ENCODE measurements at places on chromosomes 7 and 10.

- DNase-seq, result no peak
Observed at GRCh38 chr7:4787541-4787940, 12.1 kb downstream of the AP5Z1 start.

- no peak for DNase-seq
Observed at GRCh38 chr10:12351447-12351846, 2.1 kb downstream of the CAMK1D start.

DNA sequence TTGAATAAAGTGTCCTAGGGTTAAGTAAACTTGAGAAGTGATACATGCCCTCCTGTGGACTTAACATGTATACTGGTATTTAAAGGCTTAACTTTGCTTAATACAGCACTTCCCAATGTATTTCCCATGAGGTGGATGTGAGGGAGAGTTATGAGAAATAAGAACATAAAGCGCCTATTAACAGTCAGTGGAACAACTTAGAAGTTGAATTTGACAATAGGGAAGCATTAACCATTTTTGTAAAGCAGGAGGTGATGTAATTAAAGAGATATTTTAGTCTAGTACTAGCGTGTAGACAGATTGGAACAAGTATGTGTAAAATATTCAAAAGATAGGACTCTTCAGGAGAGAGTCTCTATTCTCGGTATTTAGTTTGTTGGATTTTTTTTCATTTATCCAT, 322.4 kb downstream of the GPR158 start:
- no peak for DNase-seq

DNA sequence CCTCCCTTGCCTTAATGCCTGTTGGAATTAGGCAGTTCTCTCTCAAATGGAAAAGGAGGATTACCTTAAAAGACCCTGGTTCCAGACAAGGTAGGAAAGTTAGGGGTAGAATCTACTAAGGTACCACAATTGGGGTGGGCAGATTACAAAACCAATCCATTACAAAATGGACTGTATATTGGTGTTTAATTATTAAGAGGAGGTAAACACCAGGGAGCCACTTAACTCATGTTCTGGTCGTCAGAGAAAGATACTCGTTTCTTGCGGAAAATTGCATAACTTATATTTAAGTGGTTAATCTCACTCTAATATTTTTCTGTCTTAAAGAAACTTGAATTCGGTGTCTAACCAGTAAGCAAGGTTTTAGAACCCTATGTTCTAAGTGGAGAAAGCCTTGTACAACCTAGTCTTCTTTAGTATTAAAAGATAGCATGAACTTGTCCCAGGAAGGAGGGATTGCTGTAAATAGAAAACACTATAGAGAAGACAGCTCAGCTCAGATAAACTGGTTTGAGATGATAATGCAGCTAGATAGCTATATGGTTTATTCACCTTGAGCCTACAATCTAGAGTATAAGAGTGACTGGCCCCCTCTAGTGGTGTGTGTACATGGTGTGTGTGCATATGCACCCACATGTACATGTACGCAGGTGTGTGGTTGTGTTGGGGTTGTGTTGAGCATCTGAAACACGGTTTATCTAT, 58.0 kb upstream of the STRIP2 start:
- no peak for DNase-seq

GRCh38 chr7:5345671-5346070, 62.9 kb downstream of the SLC29A4 start:
- DNase-seq, result no peak

- no peak for DNase-seq
Observed at GRCh38 chr10:35364808-35365207, 28.5 kb downstream of the CCNY start.

- DNase-seq, result no peak
Observed at GRCh38 chr7:82405301-82405700, 38.3 kb downstream of the CACNA2D1 start.

- DNase-seq, result no peak
Observed at GRCh38 chr7:3043544-3044371, at the start of gene CARD11. TSS of gene CARD11 (minus strand) at chr7:3043867. CDS start at chr7:2958506, 85,361 bp downstream.

DNA sequence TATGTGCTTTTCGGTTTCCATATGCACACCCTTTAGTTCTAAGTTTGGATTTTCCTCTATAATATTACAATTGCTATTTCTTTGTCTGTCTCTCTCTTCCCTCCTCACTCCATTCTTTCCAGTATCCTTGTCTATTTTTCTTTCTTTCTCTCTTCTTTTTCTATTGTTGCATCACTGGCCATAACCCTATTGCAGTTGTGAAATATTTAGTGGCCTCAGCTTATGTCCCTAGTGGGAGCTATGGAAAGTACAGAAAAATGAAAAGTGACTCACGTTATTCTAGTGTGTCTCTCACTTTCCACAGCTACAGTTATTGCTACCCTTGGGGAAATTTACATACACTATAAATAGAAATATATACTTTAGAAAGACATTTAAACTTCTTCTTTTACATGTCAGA, 59.1 kb downstream of the CNTNAP2 start:
- no peak for DNase-seq

- DNase-seq, result no peak
Observed at GRCh38 chr7:28178599-28178998, 2.0 kb downstream of the JAZF1 start.

DNA sequence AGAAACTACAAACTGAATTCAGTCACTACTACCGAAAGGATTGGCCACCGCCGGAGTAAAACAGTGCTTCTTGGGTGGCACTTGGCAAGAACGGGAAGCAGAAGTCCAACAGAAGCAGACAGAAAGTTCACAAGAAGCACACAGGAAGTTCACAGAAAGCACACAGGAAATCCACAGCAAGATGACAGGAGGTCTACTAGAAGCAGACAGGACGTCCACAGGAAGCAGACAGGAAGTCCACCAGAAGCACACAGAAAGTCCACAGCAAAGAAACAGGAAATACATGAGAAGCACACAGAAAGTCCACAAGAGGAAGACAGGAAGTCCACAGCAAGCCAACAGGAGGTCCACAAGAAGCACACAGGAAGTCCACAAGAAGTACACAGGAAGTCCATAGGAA, 399.2 kb upstream of the AUTS2 start:
- DNase-seq, result peak; percentile 3

- no peak for DNase-seq
Observed at GRCh38 chr10:12608761-12609160, 259.4 kb downstream of the CAMK1D start.

DNA sequence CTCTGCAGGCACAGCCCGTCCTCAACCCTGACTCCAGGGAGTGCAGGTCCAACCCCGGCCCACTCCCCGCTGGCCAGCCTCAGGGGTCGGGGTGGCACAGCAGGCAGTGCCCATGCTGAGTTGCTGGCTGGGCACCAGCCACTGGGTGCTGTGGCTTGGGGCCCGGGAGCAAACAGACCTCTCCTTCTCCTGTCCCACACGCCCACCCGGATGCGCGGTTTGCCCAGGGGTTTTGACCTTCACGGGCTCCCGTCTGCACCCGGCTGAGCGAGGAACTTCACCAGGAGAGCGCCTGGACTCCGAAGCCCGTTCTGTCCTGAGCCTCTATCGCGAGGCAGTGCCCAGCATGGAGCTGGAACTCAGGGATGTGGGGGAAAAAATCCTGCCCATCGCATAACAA, 2.6 kb upstream of the GRIFIN start:
- no peak for DNase-seq

DNA sequence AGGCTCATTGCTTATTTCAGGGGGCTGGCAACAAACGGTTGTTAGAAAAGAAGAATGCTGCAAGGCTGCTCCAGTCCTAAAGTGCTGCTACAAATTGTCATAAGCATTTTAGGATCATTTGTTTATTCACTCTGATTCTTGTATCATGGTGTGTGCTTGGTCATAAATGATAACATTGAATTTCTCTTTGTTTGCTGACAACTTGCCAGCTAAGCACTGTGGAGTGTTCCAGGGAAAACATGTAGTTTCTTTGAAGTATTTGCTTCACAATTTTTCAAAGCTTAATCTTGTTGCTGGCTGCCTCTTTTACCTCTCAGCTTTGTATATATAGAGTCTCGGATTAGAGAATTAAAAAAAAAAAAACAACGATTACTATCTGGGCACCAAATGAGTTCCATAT, 263.0 kb downstream of the PHF14 start:
- DNase-seq, result no peak

- DNase-seq, result no peak
Observed at GRCh38 chr7:142760071-142760642, 10.6 kb upstream of the PRSS2 start.

DNA sequence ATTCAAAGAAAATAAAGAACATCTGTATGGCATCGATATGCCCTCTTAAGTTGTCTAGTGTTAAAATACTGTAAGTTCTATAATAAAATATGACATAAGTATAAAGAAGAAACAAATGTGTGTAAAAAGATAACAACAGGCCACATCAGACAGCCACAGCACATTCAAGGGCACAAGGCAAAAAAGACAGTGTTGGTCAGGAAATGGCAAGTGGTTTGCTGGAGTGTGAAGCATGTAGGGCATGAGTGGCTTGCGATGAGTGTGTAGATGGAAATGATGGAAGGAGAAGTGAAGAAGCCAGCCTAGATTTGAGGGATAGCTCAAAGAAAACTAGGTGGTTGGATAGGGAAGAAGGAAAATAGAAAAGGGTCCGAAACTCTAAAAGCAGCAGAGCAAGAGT, 341.6 kb downstream of the CRPPA start:
- DNase-seq, result no peak

DNA sequence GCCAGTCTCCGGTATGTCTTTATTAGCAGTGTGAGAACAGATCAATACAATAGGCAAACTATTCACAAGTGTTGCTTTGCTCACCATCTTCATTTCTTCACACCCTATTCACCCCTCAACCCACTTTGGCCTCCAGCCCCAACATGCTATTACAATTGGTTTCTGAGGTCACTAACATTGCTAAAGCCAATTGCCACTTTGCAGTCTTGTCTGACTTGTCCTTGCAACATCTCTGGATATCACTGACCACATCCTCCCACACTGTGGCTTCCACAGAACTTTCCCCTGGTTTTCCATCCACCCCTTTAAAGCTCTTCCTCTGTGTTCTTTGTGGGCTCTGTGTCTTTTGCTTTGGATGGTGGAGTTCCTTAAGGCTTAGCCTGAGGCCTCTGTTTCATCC, 5.2 kb upstream of the APBB1IP start:
- no peak for DNase-seq

DNA sequence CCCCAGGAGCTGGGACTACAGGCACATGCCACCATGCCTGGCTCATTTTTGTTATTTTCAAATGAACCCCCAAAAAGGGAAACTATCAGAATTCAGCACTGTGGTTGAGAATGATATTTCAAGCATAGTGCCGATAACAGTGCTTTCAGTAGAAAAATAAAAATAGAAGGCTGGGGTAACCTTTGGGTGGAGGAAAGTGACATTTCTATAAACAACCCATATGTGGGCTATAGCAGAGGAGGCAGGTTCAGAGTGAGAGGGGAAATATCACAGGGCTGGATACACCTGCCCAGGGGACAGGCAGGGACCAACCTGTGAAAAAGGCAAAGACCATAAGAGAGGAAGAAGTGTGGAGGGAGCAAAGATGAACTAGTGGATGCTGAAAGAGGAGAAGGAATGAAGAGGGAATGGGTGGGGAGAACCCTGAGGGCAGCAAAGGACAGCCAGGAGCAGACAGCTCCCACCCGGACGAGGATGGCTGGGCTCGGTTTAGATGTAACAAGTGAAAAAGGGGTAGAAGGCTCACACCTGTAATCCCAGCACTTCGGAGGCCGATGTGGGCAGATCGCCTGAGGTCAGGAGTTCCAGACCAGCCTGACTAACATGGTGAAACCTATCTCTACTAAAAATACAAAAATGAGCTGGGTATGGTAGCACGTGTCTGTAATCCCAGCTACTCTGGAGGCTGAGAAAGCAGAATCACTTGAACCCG, 56.5 kb downstream of the MAP3K8 start:
- DNase-seq, result no peak

DNA sequence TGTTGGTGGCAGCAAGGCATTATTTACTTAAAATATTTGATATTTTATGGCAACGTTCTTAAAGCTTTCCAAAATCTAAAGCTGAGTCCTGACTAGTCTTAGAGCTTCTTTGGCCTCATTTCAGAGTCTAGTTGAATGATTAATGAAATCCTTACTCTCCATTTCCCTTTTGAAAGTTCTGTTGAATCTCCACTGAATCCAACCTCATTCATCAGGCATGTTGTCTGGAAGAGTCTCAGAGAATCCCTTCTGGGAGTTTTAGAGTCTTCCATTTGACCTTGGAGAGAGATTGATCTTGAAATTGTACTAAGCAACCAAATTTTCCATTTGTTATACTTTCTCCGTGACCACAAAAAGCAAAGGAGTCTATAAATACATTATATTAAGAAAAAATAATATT, 198.5 kb upstream of the TMEM196 start:
- DNase-seq, result no peak

DNA sequence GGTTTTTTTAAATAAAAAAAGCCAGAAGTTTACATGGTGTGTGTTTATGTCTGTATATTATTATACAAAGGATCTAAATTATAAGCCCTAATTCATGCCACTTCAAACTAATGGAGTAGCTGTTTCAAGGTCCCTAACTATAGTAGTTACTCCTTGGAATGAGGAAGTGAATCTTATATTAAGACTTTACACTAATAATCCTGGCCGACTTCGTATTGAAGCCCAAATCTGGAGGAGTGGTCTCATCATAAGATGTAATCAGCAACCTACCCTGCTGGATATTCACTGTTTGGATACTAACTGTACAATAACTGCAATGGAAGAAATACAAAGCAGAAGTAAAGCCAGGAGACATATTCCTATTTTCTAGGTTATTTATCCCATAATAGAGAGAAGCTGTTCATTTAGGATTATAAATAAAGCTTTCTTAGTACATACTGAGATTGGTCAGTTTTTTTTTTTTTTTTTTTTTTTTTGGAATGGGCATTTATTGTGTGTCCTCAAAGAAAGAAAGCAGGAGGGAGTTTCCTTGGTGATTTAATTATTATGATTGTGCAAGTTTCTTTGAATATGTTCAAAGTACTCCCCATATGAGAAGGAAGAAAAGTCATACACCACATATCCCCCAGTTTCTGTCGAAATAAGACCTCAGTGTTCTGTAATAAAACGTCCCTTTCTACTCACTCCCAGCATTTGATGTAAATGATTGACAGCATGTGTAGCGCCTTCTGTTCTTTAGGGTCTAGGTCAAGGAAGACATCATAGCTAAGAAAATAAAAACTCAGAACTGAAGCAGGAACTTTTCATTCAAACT, 397.8 kb downstream of the EXOC4 start:
- no peak for DNase-seq

DNA sequence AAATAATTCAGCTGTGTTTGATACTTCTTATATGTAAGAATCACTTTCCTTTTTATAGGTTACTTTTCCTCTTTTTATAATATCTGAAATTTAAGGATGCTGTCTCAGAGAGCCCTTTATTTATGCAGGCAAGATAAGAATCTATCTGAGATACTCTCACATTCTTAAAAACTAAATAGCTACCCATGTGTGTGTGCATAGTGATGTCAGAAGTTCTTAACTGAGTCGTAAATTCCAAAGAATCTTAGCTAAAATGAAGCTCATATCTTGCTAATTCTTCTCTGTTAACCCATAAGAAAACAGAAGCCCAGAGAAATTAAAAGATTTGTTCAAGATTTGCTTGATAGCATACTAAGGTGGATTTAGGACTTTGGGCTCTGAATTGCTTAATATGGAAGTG, 118.5 kb downstream of the PCDH15 start:
- DNase-seq, result no peak

GRCh38 chr7:156111-157007, 36.0 kb upstream of the FAM20C start:
- no peak for DNase-seq

Data from KG1 (cell line).